8988T (cell line): ENCODE measurements at places on chromosomes 6 and 20.

DNA sequence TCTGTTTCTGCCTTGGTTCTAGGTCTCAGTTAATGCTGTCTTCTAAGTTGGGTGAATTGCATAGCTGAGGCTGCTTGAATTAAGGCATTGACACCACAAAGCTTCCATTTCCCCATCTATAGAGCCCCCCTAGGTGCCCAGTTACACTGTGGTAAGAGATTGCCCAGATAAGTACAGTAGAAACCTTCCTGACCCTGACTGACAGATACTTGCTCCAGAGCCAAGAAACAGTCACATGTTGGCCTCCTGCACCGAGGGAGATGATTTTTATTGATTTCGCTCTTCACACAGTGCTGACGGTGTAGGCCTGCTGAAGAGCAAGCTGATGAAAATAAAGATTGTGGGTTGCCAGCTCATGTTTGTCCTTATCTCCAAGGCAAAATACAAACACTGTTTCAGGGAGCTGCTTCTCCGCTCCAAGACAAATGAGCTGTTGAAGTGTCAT lies 67.9 kb downstream of the TRMT11 start:
- no peak for DNase-seq

DNA sequence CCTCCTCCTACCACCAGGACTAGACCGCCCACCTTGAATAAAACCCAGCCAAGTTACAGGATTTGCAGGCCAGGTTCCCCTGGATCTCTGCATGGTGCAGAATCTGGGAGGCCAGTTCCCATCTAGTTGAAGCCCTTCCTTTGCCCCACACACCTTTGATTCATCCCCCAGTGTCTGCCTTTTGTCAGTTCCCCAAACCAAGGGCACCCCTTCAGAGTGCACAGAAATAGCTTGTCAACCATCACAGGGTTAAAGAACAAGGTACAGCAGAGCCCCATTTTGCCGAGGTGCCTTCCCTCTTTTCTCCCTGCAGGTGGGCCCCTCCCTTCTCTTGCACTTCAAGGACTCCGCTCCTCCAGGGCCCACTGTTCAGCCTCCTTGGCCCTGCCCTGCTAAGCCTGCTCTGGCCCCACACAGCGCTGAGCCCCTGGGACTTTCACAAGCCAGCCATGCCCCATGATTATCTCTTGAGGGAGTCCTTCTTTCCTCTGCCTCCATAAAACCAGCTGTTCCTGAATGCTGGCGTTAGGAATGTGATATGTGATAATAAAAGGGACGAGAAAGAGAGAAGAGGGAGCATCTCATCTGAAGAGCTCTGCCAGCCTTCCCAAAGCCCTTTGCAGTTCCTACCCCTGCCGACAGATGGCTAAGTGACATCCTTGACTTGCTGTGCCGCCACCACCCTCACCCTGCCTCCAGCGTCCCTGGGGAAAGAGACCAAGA lies 280.3 kb downstream of the CDC5L start:
- no peak for DNase-seq

DNA sequence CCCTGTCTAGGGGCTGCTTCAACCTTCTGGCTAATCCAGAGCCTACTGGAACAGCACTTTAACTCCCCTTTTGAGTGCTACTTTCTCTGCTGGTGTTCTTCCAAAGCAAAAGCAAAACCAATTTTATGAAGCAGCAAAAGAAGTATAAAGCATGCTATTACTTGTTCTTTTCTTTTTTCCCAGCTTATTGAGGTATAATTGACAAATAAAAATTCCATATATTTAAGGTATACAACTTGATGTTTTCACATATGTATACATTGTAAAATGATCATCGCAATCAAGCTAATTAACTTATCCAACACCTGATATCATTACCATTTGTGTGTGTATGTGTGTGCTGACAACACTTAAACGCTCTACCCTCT lies 14.9 kb downstream of the ID4 start:
- DNase-seq, result no peak

DNA sequence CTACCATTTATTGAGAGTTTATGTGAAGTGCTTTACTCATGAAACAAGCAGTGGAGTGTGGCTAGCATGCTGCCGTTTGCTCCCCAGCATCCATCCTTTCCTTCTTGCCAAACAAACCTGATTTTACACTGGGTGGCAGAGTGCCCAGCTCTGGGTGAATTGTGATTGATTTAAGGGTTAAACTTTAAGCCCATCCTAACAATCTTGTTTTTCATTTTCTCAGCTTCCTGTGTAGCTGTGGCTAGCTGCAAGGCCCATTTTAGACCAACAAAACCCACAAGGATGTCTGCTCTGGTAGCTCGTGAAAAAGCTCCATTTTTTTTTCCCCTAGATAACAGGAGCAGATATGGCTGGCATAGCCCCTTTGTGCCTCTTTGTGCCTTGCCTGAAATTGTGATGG lies 77.7 kb upstream of the KCNG1 start:
- no peak for DNase-seq

GRCh38 chr6:37093728-37094069 lies 76.3 kb upstream of the PIM1 start:
- DNase-seq, result no peak

DNA sequence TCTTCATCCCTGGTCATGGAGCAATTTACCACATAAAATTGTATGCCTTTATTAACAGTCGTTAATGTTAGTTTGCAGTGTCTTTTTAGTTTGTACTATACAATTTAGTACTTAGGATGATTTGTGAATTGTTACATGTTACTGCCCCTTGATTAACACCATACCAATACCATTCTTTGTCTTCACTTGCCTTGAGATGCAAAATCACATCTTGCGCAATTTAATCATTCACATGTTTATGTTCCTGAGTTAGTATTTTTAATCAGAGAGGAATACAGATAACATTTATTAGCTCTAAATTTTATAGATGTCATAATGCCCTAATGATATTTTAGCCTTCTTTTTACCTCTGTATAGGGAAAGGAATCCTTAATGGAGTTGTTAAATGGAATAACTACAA lies 114.1 kb downstream of the SCAF8 start:
- DNase-seq, result no peak

GRCh38 chr6:1870251-1870650 lies 260.5 kb downstream of the FOXC1 start:
- no peak for DNase-seq

GRCh38 chr20:17681726-17682102 lies 328 bp downstream of the RRBP1 start:
- DNase-seq, result peak; percentile 26

GRCh38 chr6:167778497-167779128 lies 48.1 kb upstream of the AFDN start:
- DNase-seq, result no peak

GRCh38 chr6:138493413-138493812 lies 5.9 kb downstream of the NHSL1 start:
- DNase-seq, result no peak

DNA sequence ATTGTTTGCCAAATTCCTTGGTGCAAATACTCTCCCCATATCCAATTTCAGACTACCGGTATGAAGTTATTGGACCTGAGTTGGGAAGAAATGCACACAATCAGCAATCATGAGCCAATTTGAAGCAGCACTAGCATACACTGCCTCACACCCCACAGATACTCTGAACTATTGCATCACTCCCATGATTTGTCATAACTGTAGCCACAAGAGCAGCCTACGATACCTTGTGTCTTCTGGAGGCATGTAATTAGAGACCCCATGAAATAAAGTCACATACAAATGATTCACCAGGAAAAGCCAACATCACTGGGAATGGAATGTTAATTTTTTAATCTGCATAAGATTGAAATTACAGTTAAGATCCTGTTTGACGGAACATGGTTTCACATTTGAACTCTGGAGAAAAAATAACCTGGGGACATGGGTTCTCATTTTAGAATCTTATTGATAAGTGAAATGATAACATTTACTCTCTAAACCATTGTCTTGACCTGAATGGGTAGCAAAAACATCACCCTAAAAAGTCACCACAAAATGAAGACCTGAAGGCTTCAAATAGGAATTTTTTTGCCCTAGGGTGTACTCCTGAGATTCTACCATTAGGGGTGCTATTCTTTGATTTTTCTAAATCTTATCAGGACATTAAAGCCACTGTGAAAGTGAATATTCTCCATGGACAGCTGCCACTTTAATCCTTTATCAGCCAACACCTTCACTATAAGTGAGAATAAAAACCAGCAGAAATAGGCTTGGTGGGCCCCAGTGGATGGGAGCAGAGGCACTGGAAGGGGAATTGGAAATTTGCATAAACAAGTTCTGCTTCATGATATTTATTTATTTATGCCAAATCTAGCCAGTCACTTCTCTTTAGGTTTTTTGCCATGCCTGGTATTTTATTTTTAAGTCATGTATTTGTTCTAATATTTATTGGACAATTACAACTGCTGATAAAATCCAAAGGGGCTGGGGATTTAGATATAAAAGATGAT lies 34.5 kb upstream of the HBS1L start:
- no peak for DNase-seq

DNA sequence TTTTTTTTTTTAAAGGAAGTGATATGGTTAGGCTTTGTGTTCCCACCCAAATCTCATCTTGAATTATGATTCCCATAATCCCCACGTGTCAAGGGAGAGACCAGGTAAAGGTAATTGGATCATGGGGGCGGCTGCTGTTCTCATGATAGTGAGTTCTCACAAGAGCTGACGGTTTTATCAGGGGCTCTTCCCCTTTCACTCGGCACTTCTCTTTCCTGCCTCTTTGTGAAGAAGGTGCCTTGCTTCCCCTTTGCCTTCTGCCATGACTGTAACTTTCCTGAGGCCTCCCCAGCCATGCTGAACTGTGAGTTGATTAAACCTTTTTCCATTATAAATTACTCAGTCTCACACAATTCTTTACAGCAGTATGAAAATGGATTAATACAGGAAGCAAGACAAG lies 64.3 kb downstream of the ZFP64 start:
- no peak for DNase-seq

GRCh38 chr20:57061051-57061900 lies 205.2 kb downstream of the BMP7 start:
- peak; percentile 81 for DNase-seq

DNA sequence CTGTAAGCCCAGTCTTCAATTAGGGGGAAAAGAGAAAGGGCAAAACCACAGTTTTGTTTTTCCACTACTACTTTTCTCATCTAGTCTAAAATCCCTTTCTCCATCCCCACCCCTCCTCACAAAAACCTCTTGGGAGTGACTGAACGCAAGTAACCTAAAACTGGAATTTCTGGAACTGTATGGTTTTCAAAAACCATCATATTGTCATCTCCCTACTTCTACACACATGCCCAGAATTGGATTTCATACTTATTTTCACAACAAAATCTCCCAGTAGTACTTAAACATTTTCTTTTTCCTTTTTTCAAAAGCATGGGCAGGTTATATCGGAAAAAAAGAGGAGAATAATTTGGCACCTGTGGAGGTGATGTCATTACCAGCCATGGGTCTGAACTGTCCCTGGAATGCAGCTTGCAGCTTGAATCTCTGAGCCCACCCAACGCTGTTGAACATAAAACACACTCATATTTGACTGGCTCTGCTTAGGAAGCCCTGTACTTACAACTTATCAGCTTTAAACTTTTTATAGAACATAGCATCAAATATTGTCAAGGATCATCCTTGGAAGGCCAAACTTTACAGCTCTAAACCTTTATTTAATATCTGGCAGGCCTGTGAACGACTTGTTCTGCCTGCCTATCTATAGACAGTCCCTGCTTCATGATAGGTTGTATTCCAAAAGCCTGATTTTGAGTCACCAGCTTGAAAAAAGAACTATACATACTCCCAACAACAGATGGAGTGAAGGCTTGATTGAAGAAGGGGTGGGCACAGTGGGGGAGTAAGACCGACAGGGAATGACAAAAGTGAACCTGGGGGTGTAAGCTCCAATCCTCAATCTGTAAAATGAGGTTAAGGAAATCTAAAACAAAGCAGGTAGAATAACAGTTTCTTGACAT lies 59.3 kb downstream of the EPB41L2 start:
- no peak for DNase-seq

DNA sequence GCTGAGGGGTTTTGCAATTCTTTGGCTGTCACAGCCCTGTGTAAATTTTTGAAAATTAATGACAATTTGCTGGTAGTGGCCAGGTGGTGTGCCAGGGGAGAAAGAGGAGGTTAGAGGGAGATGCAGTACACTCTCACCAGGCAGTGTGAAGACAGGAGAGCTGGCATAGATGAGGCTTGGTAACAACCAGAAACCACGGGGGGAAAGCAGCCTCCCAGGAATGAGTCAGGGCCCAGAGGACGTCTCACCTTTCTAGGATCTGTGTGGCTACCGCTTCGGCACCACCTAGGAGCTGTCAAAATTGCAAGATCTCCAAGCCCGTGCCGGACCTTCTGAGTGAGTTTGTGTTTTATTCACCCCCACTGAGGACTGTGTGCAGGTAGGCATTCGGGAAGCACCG lies 171.4 kb downstream of the PACRG start:
- no peak for DNase-seq

DNA sequence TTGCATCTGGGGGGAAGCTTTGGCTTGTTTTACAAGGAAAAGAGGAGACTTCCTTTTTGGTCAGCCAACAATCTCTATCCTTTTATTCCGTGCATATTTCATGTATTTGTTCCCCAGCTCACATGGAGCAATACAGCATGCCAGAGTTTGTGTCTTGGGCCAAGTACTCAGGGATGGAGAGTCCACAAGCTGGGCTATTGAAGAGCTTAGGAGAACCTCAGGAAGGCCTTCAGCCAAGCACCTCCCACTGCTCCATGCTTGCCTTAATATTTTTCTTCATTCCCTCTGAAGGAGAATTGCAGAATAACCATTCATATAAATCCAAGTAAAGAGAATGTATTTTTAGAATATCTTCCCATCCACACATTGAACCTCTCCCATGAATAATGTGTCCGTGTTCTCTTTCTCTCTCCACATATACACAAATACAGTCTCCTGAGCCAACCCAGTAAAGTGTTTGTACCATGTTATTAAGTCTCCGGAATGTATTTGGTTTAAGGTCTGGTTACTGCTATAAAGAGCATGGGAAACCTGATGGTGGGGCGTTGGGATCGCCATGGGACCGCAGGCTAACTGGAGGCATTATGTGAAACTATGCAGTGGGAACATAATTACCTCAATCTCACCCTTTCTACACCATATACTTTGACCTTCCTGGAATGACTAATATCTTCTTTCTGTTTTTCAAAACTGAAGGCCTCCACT lies 3.0 kb downstream of the LAMA4 start:
- DNase-seq, result no peak

DNA sequence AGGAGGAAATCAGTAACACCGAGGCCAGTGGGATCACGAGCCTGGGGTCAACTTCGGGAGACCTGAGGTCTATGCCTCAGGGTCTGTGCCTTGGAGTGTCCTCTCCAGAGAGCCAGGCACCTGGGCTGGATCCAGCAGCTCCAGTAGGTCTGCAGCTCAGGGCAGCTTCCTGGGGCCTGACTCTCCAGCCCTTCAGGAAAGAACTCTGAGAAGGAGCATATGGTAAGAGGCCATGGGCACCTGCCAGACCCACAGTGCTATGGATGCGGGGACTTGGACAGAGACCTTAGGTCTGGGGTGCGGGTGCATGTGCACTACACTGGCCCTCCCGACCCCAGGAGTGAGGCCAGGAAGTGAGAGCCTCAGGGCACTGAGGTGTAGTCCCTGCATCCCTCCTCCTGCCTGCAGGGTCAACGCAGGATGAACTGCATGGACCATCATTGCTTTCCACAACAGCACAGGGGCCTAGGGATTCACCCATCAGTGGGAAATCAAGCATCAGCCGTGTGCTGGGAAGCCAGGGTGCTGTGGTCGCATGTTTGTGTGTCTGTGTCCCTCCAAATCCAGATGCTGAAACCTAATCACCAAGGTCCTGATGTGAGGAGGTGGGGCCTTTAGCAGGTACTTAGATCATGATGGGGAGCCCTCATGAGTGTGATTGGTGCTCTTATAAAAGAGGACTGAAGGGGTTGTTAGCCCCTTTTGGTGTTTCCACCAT lies 210.9 kb upstream of the CST7 start:
- DNase-seq, result no peak

GRCh38 chr6:21263531-21264287 lies 329.8 kb upstream of the SOX4 start:
- DNase-seq, result no peak
